ENCODE measurements at places on chromosomes 1 and 21.

DNA sequence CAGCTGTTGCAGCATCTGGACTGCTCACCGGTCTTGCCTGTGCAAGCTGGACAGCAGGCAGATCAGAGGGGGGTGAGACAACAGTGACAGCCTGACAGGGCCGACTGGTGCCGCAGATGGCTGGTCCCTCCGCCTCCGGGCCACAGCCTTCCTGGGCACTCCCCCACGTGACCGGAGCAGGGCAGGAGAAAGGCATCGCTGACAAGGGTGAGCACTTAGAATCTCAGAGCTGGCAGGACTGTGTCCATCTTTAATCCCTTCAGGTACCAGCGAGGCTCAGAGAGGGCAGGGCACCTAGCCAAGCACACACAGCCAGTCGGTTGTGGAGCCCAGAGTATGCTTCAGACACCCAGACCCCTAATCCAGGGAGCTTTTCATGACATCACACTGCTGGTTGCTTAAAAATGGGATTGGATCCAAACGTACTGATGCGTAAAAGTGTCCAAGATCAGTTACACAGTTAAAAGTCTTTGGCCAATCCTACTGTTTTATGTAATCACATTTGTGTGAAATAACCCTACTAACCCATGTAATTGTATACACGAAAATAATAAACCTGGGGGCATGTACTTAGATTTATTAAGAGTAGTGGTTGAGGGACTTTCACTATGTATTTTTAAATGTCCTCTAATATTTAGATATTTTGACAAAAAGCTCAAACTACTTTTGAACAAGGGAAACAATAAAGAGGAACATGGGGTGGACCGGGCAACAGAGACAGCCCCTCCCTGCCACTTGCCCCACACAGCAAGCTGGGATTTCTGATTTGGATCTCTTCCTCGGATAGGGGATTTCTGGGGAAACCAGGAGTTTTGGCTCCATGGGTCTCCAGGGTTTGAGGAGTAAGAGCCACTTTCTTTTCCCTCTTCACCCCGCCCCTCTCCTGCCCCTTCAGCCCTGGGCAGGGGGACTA is 758 bp upstream of the CNTN2 start:
- DNase-seq: no peak

GRCh38 chr1:23533246-23534023 is 2.4 kb upstream of the E2F2 start:
- peak; percentile 45 for DNase-seq

DNA sequence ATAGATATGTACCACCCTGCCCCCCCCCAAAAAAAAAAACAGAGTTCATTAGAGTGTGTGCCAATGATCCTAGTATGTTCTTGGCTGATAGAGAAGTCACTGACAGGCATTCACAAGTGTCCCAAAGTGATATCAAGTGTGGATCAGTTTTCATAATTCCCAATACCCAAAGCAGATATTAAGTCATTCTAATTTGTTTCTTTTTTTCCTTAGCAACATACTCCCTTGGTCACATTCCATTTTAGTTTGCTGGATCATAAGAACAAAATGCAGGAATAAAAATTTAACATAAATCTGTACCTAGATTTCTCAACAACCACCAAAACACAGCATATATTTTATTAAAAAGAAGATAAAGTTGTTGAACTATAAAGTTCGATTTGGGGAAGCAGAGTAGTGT is 129.8 kb upstream of the PALMD start:
- DNase-seq: peak; percentile 82

- DNase-seq: no peak
Observed at GRCh38 chr1:66035616-66036245, 243.0 kb downstream of the PDE4B start.

DNA sequence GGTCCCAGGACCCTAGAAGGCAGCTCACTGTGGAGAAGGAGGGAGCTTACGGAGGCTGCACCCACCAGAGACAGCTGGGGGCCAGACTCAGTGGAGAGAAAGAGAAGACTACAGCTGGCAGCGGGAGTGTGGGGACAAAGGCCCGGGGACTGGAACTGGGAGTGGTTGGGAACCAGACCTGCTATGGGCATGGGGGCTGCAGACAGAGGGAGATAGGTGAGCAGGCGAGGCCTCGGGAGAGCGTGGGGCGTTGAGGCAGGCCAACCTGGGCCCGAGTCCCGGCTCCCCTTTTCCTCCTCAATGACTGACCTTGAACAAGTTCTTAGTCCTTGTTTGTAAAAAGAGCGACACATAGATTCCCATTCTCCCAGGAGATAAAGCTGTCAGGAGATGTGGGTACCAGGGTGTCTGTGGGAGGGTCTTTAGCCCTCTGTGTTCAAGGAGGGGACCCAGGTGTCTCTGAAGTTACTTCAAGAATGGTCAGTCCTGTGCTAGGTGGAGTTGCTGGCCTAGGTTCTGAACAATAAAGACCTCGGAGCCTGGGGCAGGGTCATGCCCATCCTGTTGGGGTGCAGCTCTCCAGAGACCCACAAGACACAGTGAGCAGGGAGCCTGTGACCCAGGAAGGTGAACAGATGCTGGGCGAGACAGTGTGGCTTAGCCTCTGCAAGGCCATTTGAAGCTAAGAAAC is 87.9 kb downstream of the ITPKB start:
- DNase-seq: no peak

DNA sequence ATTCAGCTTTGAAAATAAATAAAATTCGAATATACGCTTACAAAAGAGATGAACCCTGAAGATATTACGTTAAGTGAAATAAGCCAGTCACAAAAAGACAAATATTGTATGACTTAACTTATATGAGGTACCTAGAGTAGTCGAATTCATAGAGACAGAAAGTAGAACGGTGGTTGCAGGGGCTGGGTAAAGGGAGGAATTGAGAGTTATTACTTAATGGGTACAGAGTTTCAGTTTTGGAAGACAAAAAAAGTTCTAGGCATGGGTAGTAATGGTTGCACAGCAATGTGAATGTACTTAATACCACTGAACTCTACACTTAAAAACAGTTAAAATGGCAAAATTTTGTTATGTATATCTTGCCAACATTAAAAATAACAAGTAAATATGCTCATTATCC is 48.6 kb upstream of the ZNHIT6 start:
- no peak for DNase-seq

DNA sequence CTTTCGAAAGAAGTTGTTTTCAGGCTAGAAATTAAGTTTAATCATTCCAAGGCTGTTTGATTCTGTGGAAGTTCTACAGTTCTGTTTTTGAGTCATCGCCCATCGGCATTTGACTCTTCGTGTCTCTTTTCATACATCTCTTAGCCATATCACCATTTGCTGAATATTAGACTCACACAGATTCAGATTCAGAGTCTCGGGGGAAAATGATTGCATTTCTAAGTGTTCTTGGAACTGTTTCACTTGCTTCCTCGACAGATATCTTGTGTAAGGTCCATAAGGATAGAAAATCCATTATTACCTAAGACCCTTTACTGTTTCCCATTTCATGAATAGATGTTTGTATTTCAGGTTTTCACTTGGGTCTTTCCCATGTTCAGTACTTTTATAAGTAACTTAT is 237.0 kb upstream of the SGIP1 start:
- DNase-seq: no peak

DNA sequence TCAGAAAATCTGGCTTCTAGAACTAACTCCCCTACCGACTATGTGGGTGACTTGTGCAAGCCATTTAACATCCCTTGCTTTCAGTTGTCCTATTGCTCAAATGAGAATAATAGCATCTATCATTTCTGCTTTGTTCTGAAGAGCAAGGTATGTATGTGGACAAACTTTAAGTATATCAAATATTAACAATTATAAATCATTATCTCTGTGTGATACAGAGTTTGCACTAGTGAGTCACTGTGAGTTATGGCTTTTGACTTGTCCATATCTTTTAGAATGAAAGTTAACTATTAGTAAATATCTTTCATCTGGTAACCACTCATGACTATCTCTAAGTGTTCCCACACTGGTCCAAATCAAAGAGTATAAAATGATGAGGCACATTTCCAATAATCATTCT is 812.9 kb upstream of the ADGRL2 start:
- no peak for DNase-seq

DNA sequence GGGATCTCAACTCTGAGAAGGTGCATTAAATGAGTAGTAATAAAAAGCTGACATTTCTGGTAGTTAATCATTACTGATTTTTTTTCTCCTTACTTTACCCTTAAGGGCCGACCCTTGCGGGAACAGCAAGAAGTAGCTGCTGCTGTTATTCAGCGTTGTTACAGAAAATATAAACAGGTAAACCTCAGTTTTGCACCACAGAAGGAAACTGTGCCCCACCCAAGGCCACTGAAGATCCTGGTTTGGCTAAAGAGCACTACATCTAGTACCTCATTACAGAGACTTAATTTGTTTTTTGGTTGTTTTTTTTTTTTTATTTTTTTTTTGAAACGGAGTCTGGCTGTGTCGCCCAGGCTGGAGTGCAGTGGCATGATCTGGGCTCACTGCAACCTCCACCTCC is 23.5 kb upstream of the VAMP3 start:
- DNase-seq: no peak

- peak; percentile 74 for DNase-seq
Observed at GRCh38 chr1:212774584-212774983, 17.0 kb downstream of the NSL1 start.

DNA sequence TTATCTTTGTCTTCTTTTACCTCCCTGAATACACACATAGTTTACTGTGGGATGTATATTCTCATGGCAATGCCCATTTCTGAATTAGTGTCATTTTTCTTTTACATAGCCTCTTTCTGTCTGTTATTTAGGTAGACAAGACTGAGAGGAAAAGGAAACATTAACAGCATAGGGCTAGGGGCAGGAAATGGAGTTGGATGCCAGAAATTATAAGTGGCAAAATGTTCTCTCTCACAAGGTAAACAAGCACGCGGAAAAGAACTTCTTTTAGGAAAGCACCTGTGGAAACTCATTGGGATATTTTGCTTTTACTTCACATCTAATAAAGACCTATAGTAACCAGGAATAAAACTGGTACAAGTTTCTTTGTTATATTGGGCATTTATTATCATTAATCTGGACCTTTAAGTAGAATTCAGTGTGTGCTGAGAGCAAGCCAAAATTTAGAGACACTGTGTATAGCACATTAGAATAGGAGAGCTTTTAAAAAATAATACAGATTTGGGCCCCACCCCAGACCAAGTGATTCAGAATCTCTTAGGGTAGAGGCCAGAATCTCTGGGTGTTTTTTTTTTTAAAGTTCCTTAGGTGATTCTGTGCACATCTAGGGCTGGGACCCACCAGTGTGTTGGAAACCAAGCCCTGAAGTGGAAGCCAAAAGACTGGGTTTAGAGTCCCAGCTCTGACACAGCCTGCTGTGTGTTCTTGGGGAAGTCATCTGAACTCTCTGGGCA is 32.7 kb downstream of the S100A10 start:
- DNase-seq: peak; percentile 44

GRCh38 chr1:204599098-204599497 is 82.9 kb downstream of the MDM4 start:
- no peak for DNase-seq

DNA sequence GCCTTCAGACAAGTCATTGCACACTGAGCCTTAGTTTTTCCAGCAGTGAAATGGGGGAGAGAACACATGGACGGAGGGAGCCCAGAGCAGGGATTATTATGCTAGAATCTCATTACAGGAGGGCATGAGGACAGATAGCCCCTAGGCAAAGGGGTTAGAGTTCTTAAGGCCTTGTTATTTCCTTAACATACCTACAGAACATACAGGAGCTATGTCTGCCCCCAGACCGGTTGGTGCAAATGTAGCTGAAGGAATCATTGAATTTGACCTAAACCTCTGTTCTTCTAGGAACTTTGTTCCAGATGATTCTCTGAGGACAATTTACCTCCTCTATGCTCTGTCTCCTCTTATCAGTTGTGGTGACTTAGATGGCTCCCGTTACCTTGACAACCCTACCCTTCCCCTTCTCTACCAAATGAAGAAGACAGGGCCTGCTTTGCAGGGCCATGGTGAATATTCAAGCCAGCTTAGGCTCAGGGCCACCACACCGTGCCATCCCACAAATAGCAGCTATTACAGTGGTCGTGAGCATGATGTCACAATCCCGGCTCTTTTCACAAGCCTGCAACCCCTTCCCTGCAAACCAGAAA is 156.9 kb downstream of the IGSF21 start:
- no peak for DNase-seq

DNA sequence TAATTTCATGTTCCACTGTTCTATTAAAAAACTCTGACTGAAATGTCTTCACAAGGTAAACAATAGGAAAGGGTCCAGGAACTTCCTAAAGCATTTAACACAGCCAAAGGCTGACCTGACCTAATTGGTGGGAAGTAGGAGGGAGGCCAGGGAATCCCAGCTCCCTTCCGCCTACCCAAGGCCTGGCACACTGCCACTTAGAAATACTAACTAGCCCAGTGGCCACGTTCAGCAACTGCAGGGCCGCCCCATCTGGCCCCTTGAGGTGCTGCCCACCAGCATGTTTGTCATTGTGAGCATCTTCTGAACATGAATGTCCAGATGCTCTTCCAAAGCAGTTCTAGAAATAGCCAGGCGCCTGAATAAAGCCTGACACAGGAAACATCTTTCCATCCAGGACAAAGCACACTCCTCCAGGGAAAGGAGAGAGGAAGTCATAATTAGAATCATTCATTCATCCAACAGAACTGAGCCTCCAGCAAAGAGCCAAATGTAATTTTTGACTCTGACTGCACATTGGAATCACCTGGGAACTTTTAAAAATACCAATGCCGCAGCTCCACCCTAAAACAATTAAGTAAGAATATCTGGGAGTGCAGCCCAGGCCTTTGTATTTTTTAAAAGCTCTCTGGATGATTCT is 44.6 kb upstream of the BCL9 start:
- peak; percentile 83 for DNase-seq

DNA sequence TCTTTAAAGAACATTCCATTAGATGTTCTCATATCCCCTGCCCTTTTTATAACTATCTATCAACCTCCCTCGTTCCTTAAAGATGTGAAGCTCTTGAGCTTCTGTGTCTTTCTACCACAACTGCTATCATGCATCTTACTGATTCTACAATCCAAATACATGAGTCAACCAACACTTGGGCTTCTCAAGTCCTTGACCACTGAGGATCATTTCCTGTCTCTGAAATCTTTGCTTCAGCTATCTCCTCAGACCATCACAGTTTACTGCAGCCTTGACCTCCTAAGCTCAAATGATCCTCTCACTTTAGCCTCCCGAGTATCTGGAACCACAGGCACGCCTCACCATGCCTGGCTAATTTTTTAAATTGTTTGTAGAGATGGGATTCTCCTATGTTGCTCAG is 75.2 kb downstream of the FMO4 start:
- DNase-seq: no peak

GRCh38 chr1:231206856-231207255 is 34.2 kb upstream of the GNPAT start:
- no peak for DNase-seq

- no peak for DNase-seq
Observed at GRCh38 chr1:5110508-5110907, 456.1 kb downstream of the AJAP1 start.

DNA sequence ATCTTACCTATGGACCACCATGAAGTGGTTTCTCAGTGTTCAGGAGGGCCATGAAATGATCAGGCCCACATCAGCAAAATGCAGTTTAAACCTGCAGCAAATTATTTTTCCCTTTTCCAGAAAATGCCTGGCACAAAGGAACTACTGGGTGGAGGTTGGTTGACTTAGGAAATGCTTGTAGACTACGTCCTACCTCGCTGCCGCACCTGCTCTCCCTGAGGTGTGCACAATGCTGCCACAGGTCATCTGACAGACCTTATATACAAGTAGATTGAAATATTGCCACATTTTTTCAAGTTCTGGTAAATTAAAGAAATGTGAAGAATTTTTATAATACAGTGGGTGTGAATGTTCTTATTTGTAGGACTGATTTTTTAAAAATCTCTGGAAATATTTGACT is 166.7 kb upstream of the PDE4B start:
- DNase-seq: no peak

Measured in muscle of leg (tissue), 16 donors.